ENCODE measurements at places on chromosomes 3 and 15. TPM values are rescaled to one million over a fixed set of nuclear protein-coding genes. Genes with fewer than 3 reads are reported as not detected.

FAM240A gene
- total RNA-seq = not detected

GNAT1 gene
- not detected for total RNA-seq

GRCh38 chr3:147369231-147369630 lies 37.1 kb downstream of the ZIC4 start:
- DNase-seq = no peak

IL17RD gene
- 1.3 TPM for total RNA-seq

DNA sequence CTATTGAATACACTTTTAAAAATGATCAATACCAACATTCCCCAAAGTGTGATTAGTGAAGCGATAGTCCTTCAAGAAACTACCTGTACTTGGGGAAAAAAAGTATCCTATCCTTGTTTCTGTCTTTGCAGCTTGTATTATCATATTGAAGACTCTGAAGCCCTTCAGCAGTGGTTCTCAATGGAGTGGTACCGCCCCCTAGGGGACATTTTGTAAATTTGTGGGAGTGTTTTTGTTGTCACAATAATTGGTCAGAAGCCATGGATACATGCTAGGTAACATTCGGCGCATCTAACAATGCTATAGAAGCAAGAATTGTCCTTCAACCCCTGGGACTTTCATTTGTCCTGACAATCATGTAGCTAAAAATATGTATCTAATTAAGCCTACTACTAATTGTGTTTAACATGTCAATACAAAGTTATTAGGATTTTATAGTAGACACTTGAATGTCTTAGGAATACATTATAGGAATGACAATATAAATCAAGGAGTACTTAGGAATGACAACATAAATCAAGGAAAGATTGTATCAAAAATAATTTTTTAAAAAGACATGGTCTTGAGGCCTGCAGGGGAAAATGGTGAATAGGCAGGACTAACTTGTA lies 53.7 kb downstream of the NMD3 start:
- peak; percentile 40 for DNase-seq

GRCh38 chr3:27666272-27666671 lies 55.9 kb downstream of the EOMES start:
- DNase-seq = no peak

GRCh38 chr15:93943586-93943985 lies 287.8 kb upstream of the MCTP2 start:
- no peak for DNase-seq

GRCh38 chr15:68933001-68933400 lies 2.7 kb downstream of the SPESP1 start:
- no peak for DNase-seq

GRCh38 chr3:107345822-107346405 lies 31.3 kb upstream of the CCDC54 start:
- DNase-seq = no peak

FHIT gene
- 10.4 TPM for total RNA-seq

DNA sequence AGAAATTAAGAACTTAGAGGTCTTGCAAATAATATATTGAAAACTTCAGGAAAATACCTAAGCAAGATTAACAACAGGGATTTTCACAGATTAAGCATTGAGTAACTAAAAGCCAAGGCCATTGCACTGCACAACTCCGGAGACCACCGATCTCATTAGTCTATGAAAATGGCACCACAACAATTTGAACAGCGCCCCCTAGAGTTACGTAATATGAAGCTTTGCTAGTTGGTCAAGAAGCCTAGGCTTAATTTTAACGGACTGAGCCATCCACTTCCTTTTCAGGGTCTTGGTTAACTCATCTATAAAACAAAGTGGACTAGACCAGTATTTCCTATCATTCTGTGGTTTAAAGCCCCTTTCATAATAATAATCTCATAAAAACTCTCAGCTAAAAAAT lies 24.8 kb downstream of the TMEM212 start:
- DNase-seq = no peak

- DNase-seq = no peak
Observed at GRCh38 chr3:144018776-144019175, 47.2 kb downstream of the DIPK2A start.

IQCH gene
- 1.6 TPM for total RNA-seq

GRCh38 chr3:184466413-184466960 lies 86.6 kb downstream of the CHRD start:
- peak; percentile 32 for DNase-seq

DNA sequence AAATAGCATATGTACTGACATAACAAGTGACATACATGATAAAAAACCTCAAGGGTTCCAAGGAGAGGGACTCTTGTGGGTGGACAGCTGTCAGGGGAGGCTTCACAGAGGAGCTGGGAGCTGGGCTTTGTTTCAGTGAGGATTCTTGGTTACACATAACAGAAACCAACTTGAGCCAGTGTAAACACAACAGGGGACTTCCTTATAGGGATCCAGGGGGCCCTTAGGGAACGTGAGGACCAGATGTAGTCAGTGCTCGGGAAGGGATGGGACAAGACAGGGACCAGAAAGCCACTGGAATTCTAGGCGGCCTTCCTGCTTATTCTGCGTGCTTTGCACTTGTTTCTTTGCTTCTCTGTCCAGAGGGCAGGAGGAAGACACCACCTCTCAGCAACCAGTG lies 34.9 kb downstream of the SNAPC5 start:
- DNase-seq = no peak

GRCh38 chr15:64566629-64567427 lies 106.5 kb downstream of the ZNF609 start:
- DNase-seq = no peak

DNA sequence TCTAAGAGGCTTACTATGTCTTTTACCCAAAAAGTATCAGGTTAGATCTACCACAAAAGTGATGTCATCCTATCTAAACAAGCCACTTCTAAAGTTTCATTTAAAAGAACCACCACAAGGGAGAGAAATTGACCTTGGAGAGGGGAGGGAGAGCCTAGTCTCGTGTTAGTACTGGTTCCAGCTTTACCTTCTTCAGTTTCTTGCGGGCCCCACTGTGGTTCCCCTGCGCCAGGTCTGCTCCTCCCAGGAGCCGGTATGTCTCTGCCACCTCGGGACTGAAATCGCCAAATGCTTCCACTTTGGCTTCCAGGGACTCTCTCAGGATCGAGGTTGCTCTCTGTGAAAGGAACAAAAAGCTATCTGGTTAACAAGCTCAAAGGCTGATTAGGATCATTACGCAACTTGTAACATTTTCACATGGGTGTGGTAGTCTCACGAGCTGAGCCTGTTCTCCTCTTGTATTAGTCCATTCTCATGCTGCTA lies 51.1 kb downstream of the SYNM start:
- DNase-seq = no peak

GRCh38 chr15:91209726-91210125 lies 109.7 kb downstream of the SV2B start:
- DNase-seq = no peak

GRCh38 chr3:94349310-94349878 lies 286.5 kb downstream of the NSUN3 start:
- DNase-seq = no peak

- no peak for DNase-seq
Observed at GRCh38 chr3:71689291-71689690, 35.9 kb downstream of the EIF4E3 start.

GRCh38 chr15:70378126-70379031 lies 280.7 kb upstream of the TLE3 start:
- DNase-seq = no peak

GRCh38 chr15:78211189-78211921 lies 23.0 kb downstream of the ACSBG1 start:
- DNase-seq = no peak

KY gene
- not detected for total RNA-seq

DNA sequence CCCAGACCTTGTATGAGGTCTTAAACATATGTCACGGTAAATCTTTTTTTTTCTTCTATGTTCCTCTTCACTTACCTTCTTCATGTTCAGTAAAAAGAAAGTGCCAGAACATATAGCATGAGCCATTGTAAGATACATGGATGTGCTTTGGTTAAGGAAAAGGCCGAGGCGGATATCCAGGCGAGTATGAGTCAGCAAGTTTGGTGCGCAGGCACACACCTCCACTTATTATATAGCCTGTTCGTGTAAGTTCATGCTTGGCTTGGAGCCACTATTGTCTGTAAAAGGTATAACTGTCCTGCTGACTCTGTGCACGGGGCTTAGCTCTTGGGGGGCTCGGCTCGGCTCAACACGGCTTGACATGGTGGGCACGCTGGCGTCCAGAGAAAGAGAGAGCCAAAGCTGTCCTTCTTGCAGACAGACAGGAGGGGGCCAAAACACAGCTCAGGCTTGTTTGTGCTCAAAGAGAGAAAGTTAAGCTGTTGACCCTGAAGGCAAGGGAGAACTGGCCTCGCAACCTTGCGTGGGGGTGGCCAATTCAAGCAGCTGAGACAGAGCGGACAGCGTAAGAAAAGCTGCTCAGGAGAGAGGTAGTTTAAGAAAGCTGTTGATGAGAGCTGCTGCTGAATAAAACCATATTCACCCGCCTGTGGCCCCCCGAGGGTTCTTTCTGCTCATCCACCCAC lies 251.2 kb downstream of the SLC9A9 start:
- no peak for DNase-seq

DNA sequence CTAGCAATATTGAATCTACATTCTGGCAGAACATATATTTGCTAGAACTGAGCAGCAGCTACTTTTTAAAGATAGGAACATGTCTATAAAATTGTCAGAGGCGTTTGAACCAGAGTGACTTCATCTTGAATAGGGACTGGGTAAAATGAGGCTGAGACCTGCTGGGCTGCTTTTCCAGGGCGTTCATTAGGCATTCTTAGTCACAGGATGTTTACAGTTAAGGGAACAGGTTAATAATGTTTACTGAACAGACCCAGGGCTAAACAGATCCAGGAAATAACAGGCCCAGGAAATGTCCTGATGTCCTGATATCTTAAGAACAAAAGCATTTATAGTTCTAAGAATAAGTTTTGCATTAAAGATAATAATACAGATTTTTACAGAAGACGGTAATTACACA lies 34.5 kb upstream of the B3GALNT1 start:
- no peak for DNase-seq

DNA sequence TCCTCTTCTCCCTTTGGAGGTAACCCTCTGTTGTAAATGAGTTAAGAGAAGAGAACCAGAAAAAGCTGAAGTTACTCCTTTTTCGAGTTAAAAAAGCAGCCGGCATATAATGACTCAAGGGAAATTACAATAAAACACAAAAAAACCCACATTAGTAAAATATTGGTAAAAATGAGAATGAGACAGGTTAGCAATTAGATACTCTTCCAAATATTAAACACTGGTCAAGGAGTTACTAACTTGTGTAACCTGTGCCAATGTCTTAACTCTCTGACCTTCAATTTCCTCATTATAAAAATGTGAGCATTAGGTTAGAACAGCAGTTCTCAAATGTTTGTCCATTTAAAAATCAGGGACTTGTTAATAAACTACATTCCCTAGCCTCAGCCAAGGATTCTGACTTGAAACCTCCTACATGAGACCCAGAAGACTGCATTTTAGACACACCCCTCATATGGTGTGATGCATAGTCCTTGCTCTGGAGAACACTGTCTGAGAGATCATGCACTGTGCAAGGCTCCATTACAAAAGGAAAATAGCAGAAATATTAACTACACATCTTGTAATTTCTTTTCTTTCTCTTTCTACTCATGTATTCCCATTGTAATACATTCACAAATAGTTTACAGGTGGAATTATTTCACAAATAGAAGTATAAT lies 42.7 kb upstream of the TOP2B start:
- no peak for DNase-seq

GRCh38 chr3:112476346-112476745 lies 22.9 kb downstream of the BTLA start:
- no peak for DNase-seq

DNA sequence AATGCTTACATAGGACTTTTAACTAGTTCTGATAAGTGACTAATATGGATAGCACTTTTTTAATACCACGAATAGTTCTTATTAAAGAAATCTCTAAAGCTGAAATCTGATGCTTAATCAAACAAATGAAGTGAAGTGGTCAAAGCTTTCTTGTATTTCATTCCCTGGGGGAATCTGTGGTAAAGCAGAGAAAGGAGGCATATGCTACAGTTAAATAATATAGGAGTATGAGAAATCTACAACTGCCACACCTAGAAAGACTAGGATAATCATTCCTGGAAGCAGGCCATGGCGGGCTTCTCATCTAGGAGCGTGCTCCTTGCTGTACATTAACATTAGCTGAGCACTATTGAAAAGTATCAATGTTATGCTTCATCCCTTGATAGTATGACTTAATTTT lies 835.7 kb downstream of the OTOL1 start:
- no peak for DNase-seq

GRCh38 chr3:49630784-49631183 lies 43.4 kb upstream of the APEH start:
- DNase-seq = no peak

DNA sequence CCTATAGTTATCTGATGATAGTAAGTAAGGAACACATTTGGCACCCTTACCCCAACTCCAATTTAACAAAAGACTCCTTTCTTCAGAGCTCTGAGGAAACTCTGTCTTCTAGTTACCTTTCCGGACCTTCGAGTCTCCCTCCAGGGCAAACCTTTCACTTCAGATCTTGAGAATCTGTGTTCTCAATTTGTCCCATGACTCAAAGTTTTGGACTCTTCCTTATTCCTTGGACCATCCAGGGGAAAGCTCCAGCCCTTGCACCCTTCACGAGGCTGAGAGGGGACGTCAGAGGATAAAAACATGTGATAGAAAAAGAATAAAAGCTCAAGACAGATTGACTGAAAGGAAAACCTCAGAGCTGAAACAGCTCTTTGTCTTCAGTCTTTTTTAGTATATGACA lies 76.9 kb downstream of the CTNNB1 start:
- no peak for DNase-seq

ADAMTS7 gene
- total RNA-seq = 2.1 TPM

GRCh38 chr3:125104639-125105038 lies 48.8 kb upstream of the HEG1 start:
- no peak for DNase-seq

DNA sequence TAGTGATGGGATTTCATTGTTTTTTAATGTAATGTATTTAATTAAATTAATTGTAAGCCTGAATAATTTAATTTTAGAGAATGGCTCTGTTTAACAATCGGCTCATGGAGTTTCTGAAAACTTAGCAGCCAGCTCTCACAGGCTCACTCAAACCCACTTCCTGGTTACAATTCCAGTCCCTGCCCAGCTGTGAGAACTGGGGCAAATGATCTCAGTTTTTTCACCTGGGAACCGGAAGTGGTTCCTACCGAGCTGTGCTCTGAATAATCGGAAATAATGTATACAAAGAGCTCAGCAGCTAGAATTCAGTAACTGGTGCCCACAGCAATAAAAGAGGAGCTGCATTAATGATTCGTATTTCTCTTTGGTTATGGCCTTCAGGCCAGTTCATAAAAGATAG lies 244.3 kb upstream of the MCTP2 start:
- no peak for DNase-seq

- no peak for DNase-seq
Observed at GRCh38 chr15:77981281-77982126, 96.0 kb downstream of the TBC1D2B start.
